ENCODE measurements at places on chromosomes 4 and X. TPM values are rescaled to one million over a fixed set of nuclear protein-coding genes. Genes with fewer than 3 reads are reported as not detected.
A peak's percentile ranks its signal among the peaks of the same experiment; 100 is the strongest.

CYBB gene
- polyA plus RNA-seq: 16.4 TPM

PCDH18 gene
- polyA plus RNA-seq: 125 TPM

PPP1R3F gene
- polyA plus RNA-seq: 5.6 TPM

CXCL3 gene
- polyA plus RNA-seq: 1.8 TPM

IL15 gene
- polyA plus RNA-seq: 0.90 TPM

GRCh38 chr4:9898596-9899305 lies 117.3 kb downstream of the DRD5 start:
- DNase-seq: peak; percentile 33

DNA sequence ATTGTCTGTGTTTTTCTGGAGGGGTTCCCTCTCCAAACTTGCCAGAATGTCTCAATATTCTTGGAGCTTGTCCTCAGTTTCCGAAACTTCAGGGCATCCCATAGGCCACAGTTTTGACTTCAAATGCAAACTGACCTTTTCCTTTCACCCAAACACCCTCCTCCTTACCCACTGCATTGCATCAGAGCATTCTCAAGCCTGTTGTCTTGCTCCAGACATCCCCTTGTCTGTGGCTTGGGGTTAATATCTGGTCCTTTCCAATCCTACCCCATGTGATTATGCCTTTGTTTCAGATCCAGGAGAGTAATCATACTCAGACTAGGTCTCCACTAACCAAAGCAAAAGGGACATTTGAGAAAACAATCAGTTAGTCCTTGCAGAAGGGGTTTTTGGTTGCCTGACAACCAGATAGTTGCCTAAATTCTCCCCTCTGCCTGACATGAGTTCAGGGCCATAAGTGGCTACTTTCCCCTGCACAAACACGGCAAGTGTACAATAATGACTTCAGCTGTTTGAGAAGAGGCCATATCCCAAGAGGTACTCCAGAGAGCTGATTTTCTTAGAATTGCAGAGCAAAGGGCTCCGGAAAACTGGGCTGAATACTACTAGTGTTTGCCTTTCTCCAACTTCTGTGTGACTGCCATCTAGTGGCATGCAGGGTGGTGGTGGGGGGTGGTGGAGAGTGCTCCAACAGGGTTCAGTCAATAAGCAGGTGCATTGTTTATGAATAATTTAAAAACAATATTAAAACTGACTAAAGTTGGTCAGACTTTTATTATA lies 130.2 kb downstream of the CHRDL1 start:
- peak; percentile 23 for DNase-seq

DNA sequence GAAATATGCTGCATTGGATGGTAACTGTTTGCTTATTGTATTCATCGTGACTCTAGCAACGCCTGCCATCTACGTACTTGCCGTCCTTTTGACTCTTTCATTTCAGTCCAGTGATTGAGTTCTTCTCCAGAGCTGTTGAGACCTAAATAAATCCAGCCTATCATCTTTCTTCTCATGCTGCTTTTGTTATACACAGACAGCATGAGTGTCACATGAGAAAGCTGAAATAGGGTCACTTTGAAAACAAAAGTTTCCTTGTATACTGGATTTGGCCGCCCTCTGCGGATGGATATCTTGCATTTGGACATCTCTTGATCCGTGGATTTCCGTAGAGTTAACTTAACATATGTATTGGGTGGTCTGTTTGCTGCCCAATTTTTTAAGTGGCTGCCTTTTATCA lies 67.2 kb downstream of the TMPRSS11F start:
- DNase-seq: no peak

DNA sequence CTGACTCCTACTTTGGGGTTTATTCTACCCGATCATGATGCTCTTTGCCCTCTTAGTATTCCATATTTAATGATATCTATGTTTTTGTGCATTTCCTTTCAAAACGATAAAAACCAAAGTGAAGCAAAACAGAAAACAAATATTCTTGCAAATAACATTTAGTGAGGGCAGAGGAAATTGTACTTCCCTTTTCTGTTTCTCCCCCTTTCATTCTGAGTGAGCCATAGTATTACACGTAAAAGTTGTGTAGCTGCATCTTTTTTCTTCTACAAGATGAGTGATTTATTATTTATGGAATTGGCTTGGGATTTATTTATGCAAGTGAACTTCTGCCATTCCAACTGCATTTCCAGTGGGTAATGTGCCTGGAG lies 109.9 kb downstream of the AFF2 start:
- DNase-seq: no peak

- no peak for DNase-seq
Observed at GRCh38 chr4:8553991-8554405, 26.2 kb upstream of the GPR78 start.

GRCh38 chr4:154877110-154877760 lies 96.2 kb downstream of the RBM46 start:
- no peak for DNase-seq

DNA sequence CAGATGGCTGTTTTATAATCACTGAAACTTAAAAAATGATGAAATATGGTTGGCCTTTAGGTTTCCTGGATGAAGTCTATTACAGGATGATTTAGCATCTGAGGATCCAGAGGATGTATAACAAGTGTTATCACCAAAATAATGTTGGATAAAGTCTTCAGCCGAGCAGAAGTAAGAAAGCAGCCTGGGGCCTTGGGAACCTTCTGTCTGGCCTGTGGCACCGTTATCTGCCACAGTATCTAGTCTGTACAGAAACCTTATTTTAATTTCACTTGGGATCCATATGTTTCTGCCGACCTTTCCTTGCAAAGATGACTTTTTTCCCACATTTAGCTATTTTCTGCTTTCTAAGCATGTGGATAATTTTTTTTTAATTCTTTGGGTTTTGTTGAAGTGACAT lies 20.5 kb upstream of the ANTXR2 start:
- DNase-seq: no peak
